Placental epithelial cell (primary cell): ENCODE measurements at places on chromosomes 4 and X. TPM values are rescaled to one million over a fixed set of nuclear protein-coding genes. Genes with fewer than 3 reads are reported as not detected.

Gene RAB39B
- under 0.01 TPM in 1 of 2 replicates, not detected in the other for total RNA-seq

Gene KDM5C
- total RNA-seq: 150 and 168 TPM in 2 replicates

Gene MAMLD1
- total RNA-seq: 0.11 TPM in 1 of 2 replicates, not detected in the other

Gene MAGEC1
- total RNA-seq: not detected in 2 replicates

Gene ACOT9
- total RNA-seq: 67.7 and 71.1 TPM in 2 replicates

Gene NEIL3
- 2.6 and 4.3 TPM in 2 replicates for total RNA-seq

Gene NPNT
- 0.22 and 0.39 TPM in 2 replicates for total RNA-seq

Gene GAGE12E
- total RNA-seq: not detected in 2 replicates

Gene ZNF275
- total RNA-seq: 6.3 and 9.0 TPM in 2 replicates

Gene LRCH2
- under 0.01 and 0.11 TPM in 2 replicates for total RNA-seq

Gene LRAT
- total RNA-seq: 0.39 TPM in 1 of 2 replicates, not detected in the other

Gene TENM3
- total RNA-seq: 146 and 399 TPM in 2 replicates

Gene MTCP1
- total RNA-seq: 1.4 and 17.7 TPM in 2 replicates

Gene JAKMIP1
- not detected in 2 replicates for total RNA-seq

Gene SRPK3
- under 0.01 and 1.1 TPM in 2 replicates for total RNA-seq

Gene BEND2
- not detected in 2 replicates for total RNA-seq

Gene CENPVL2
- not detected in 2 replicates for total RNA-seq

Gene APLN
- total RNA-seq: 0.11 TPM in 1 of 2 replicates, not detected in the other

Gene TMEM156
- total RNA-seq: not detected in 2 replicates

Gene STK32B
- total RNA-seq: 0.39 and 0.98 TPM in 2 replicates

Gene TEX13D
- not detected in 2 replicates for total RNA-seq
